ENCODE measurements at places on chromosomes 6 and 20.

GRCh38 chr6:46606338-46606737 is 46.3 kb downstream of the CYP39A1 start:
- no peak for DNase-seq

GRCh38 chr6:27209196-27209595 is 38.3 kb upstream of the PRSS16 start:
- DNase-seq, result no peak

- DNase-seq, result no peak
These were observed 251.6 kb upstream of the TAB2 start for GRCh38 chr6:149065658-149066556.

- DNase-seq, result no peak
These were observed 45.8 kb upstream of the VSTM2L start for GRCh38 chr20:37856932-37857660.

DNA sequence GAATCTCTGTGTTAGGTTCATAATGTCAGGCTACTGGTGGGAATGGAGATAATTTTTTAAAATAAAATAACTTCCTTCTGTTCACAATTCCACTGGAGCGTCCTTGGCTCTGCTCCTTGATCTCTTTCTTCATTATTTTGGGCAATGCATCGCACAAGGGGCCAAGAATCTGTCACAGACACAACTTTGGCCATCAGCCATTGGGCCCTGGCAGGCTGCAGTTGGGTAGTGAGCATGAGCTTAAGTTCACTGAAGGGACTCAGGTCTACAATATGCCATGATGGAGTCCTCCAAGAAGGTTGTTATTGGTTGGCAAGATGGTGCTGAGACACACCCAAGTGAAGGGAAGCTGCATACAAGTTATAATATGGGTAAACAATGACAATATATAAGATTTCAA is 40.0 kb downstream of the CYP39A1 start:
- no peak for DNase-seq

GRCh38 chr6:37321101-37321500 is 32.7 kb upstream of the RNF8 start:
- DNase-seq, result no peak

GRCh38 chr20:38893056-38893564 is 33.1 kb upstream of the FAM83D start:
- DNase-seq, result no peak

DNA sequence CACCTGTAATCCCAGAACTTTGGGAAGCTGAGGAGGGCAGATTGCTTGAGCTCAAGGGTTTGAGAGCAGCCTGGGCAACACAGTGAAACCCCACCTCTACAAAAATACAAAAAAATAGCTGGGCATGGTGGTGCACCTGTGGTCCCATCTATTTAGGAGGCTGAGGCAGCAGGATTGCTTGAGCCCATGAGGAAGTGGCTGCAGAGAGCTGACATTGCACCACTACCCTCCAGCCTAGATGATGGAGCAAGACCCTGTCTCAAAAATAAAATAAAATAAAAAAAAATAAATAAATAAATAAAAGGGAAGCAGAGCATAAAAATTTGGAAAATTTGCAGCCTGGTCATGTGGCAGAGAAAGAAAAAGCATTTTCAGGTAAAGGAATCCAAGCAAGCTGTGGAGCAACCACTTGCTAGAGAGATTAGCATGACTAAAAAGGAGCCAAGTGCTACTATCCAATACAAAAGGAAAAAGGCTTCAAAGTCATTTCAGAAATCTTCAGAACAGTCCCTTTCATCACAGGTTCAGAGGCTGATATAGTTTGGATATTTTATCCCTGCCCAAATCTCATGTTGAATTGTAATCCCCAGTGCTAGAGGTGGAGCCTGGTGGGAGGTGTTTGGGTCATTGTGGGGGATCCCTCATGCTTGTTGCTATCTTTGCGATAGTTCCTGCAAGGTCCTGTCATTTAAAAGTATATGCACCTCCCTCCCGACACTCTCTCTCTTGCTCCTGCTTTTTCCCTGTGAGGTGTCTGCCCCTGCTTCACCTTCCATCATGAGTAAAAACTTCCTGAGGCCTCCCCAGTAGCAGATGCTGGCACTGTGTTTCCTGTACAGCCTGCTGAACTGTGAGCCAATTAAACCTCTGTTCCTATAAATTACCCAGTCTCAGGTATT is 11.2 kb upstream of the TTK start:
- DNase-seq, result no peak

- DNase-seq, result no peak
These were observed 132.1 kb upstream of the KCNG1 start for GRCh38 chr20:51154708-51155690.

DNA sequence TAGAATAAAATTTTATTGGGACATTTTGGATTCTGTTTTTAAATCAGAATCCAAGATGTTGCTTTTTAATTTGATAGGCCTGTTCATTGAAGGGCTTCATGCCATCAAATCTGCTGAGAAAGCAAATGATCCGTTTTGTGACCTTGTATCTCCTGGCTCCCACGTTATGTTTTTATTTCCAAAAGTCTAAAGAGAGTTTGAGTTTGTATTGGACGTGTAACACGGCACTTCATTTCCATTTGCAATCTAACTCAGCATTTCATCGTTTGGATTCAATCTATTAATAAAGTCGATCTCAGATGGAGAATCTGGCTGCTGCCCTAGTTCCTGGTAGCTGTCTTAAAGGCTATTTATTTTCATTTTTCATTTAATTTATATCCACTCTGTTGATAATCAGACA is 17.0 kb downstream of the KIF25 start:
- DNase-seq, result no peak

DNA sequence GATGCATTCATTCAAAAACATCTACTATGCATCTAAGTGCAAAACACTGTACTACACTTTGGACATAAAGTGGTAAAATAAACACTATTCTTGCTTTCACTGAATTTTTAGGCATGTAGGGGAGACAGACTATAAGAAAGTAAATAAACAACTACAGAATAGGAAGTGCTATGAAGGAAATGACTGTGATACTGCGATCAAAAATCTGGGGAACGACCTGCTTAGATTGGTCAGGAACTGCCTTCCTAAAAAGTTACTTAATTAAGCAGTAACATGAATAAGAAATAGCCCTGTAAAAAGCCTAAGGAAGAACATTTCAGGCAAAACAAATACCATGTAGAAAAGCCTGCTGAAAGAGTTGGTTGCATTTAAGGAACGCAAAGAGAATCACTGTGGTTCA is 50.6 kb downstream of the HACE1 start:
- no peak for DNase-seq

GRCh38 chr20:5657190-5657875 is 92.9 kb upstream of the SHLD1 start:
- DNase-seq, result no peak

DNA sequence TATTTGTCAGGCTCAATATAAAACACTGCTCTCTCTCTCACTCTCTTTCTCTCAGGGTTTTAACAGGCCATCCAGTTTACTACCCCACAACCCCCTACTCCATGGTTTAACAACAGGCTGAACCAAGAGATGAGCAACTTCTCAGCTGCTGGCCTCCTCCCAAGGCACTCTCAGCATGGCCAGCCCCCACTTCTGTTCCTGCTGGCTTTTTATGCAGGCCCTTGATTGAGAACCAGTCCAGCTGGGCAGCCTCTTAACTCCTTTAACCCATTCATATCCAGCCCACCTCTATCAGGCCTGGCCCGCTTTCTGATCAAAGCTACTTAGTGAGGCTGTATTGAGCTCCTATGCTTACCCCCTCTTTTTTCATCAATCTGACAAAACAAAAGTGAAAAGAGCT is 346.8 kb upstream of the POU3F2 start:
- DNase-seq, result no peak

DNA sequence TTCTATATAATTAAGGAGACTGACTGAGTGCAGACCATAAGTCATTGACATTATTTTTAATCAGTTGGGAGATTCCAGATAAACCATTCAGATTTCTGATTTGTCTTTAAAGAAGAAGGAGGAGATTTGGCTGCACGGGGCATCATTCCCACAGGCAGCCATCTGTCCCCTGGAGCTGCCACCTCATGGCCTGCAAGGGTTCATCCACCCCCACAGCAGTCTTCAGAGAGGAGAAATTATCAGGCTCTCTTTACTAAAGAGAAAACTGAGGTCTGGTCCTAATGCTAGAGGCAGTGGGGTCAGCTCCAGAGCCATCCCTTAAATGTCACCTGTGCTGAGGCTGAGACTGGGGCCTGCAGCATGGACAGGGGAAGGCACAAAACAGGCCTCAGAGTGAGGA is 501.3 kb upstream of the SULF2 start:
- DNase-seq, result no peak

GRCh38 chr6:73985891-73986290 is 289.9 kb downstream of the CD109 start:
- DNase-seq, result no peak

Measured in activated T-cell treated with anti-CD3 and anti-CD28 coated beads, Interleukin-2, amount 50 U/mL, for 48 hours (primary cell).